ENCODE measurements at places on chromosomes 5 and 9.

DNA sequence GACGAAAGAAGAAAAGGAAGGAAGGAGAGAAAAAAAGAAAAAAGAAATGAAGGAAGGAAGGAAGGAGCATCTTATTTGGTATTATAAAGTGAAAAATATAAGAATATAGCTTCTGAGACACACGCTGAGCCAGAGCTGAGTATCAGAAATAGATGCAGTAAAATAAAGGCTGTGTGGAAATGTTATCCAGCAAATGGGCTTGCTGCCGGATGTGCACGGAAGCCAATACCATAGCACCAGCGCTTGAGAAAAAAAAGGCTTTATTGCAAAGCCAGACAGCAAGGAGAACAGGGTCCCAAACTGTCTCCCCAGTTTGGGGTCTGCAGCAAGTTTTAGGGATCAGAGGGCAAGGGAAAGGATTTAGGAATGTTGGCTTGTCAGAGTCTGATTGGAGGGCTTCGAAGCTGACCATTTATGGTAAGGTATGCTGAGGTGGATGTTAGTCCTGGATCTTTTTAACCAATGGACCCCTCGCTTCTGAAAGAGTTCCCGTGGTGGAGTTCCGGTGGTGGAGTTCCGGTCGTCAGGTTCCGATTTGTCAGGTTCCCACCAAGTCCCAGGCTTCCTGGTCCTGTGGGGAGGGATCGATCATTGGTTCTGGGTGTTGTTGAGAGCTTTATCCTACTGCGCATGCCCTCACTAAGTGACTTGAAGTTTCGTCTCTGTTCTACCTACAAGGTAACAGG lies 70.4 kb downstream of the SFXN1 start:
- no peak for DNase-seq

DNA sequence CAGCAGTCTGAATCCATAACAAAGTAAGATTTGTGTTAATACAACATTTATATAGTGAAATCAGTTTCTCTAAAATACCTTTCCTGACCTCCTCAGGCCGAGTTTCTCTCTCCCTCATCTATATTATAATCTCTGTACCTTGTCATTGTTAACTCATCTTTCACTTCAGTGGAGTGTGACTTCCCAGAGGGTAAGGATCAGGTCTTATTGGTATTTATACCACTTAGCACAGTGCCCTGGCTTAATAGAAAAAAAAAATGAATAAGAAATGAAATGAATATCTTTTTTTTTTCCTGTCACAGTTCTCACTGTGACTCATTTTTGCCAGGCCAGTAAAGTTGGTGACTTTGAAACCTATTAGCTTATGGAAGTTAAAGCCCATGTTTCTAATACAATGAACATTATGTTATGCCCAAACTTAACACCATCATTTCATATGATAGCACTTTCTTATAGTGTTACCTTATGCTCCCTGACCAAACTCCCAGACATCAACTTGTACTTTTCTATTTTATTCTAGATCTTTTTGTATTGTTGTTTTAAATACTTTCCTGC lies 90.1 kb downstream of the NR3C1 start:
- no peak for DNase-seq

DNA sequence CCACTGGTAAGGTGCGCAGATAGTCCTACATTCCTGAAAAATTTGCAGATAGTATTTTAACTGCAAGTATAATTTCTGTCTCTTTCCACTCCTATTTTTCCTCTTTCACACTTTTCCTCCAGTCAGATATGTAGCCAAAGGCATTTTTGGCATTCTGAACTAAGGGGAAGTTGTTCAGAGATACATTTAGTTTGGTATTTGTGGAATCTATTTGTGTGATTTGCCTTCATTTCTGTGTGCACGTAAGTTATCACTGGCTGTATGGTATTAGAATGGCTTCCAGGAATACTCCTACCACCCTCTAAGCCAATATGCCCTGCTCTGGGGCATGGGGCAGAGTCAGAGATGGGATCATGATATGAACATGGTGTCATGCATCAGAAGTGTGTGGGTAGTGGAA lies 45.8 kb upstream of the GRAMD2B start:
- no peak for DNase-seq

GRCh38 chr9:6272229-6272598 lies 56.0 kb upstream of the TPD52L3 start:
- no peak for DNase-seq

DNA sequence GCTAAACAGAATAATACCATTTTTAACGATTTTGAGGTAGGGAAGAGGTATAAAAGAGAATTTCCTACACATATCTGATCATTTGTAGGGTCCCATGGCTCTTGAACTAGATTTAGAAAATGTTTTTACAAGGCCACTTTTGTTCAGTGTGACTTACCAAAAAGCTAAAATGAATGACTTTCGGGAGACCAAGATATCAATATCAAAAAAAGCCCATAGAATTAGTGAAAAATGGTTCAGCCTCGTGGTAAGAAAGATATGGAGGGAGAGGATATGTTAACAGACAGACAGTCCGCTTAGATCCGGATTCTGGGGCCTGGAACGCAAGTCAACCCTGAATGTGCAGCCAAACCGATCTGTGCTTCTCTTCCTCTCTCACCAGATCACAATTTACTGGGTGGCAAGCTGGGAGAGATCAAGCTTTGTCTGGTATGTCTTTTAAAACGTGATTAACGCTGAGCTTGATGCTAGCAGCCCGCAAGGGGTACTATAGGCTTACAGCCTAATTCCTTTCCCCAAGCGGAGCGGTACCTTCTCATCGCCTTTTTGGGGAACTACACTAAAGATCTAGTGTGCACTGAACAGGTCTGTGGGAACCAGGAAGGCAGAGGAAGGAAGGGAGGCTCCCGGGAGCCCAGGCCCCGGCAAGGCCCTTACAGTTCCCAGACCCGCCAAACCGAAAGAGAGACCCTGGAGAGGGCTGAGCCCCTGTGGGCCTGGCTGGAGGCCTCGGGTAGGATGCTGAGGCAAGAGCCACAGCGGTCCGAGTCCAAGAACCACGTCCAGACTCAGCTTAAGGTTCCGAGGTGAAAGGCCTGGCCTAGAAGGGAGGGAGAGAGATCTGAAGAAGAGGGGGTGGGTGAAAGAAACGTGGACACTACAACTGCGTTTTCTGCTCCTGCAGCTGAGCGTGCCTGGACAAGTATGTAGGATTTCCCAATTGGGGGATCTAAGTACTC lies 2.9 kb downstream of the NR2F1-AS1 start:
- DNase-seq = no peak

- DNase-seq = no peak
Observed at GRCh38 chr5:32022638-32023037, 151.5 kb downstream of the GOLPH3 start.

- peak; percentile 14 for DNase-seq
Observed at GRCh38 chr5:178790371-178790770, 59.9 kb upstream of the ZNF354A start.

DNA sequence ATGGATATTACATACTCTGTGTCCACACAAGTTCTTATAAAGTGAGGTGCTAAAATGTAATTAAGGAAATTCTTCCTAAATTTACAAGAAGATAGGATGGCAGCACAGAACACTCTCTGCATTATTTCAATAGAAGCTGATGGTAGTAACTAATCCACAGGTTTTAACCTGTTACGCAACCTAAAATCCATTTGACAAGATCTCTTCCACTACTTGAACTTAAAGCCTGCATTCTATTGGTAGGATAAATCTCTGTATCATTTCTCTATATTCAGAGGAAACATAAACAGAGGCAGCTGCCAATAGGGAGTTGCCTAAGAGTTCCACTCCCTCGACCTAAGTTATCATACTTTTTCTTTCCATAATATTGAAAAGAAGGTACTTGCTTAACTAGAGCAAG lies 21.6 kb downstream of the CDC37L1 start:
- no peak for DNase-seq

- no peak for DNase-seq
Observed at GRCh38 chr9:121770415-121771273, 119.2 kb downstream of the DAB2IP start.

DNA sequence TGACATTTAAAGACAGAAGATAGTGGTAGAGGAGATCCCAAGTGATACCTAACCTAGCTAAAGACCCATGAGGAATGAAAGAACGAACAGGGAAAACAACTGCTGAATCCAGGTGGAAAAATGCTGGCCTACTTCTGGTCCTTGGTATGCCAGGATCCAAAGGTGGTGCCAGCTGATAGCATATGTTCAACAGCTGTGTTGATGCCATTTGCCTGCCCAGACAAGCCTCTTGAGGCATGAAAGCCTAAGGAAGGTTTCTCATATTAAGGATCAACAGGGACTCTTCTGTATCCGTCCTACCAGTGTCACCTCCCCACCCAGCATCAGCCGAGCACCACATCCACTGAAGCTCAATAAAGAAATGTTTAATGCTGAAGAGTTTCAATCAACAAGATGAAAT lies 225.7 kb upstream of the DMRT1 start:
- DNase-seq = no peak

- no peak for DNase-seq
Observed at GRCh38 chr5:77896338-77896737, 120.2 kb upstream of the TBCA start.

GRCh38 chr5:134758176-134758503 lies 439 bp upstream of the DDX46 start:
- DNase-seq = no peak
